ENCODE measurements at places on chromosomes 4 and X.

DNA sequence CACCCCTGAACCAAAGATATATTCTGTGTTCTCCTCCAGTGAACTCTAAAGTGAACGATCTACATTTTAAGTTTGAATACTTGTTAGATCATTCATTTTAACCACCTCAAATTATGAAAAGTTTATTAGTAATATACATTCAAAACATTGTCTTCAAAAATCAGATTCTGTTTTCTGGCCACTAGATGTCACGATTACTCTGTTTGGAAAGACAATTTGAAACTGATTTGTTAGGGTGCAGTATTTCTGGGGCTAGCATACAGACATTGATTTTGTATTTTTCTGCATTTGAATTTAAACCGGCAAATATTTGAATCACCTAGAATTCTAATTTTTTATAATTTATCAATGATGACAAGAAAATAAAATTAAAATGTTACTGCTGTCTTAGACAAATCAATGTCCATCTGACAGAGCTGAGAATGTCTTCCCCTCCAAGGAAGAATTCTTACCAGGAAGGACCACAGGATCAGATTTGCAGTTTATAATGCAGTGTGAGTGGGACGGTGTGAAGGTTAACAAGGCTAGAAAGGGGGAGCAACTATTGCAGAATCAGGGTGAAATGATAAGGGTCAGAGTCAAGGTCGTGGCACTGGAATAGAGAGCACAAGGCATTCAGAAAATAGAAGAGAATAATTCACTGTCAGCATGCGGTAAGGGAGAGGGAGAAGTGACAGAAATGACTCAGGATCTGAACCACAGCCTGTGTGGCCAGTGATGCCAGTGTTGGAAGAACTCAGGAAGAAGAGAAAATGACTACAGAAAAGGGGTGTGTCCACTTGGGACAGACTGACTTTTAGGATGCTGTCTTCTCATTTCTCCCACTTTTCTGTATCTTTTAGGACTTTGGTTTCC, 91.6 kb downstream of the ANXA10 start:
- DNase-seq: no peak

- DNase-seq: no peak
Observed at GRCh38 chr4:56668267-56668666, 12.8 kb downstream of the HOPX start.

- DNase-seq: no peak
Observed at GRCh38 chr4:129565214-129565613, 469.3 kb downstream of the C4orf33 start.

- no peak for DNase-seq
Observed at GRCh38 chr4:93775551-93775950, 53.0 kb upstream of the ATOH1 start.

DNA sequence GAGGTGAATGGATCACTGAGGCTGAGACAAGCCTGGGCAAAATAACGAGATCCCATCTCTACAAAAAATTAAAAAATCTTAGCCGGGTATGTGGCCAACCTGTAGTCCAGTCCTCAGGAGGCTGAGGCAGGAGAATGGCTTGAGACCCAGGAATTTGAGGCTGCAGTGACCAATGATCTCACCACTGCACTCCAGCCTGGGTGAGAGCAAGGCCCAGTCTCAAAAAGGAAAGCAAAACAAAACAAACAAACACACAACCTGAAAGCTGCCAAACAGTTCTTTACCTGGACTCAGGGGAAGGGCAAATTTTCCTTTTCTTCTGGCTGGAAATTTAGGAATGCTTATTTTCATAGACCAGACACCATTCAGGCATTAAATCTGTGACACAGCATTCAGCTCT, 163.1 kb upstream of the FAT1 start:
- DNase-seq: no peak

DNA sequence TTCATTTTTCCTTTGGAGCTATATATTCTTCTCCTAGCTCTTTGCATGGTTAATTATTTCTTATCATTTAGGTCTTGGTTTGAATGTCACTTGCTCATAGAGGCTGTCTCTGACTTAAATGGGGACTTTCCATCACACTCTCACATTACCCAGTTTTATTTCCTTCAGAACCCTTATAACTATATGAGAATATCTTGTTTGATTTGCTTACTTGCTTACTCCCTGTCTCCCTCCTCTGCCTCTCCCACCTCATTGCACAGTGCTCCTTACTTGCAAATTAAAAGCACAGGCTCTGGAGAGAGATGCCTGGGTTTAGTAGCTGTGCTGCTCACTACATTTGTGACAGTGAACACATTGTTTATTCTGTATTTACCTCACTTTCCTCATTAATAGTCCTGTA, 174.6 kb downstream of the SOWAHB start:
- DNase-seq: no peak

- DNase-seq: no peak
Observed at GRCh38 chrX:5113128-5113527, 1115.5 kb downstream of the NLGN4X start.

DNA sequence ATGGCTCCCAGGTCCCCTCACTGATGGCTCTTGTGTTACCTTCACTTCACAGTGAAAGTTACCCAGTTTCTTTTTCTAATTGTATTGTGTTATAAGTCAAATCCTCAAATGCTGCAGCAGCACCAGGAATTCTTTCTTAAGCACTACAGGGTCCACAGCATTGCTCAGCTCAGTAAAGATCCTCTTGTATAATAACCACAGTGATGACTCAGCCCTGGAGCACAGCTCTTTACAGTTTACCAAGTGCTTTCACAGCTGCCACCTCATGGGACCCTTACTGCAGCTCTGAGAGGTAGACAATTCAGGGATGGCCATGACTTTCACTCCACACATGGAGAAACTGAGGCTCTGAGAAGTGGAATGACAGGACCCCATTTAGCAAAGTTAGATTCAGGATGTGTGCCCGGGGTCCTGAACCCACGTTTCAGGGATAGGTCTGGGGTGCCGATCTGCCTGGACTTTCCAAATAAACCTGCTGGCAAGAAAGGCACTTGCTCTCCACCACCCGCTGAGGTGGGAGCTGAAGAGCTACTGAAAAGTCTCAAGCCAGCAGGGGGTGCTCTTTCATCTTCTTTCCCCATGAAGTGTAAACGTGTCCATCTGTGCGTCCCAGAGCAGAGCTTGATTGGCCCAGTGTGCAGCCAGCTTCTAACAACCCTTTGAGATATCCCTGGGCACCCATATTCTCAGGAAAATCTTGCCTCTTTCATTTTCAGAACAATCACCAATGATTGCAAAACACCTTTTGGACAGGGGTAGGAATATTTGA, 35.7 kb upstream of the GABRQ start:
- DNase-seq: no peak

DNA sequence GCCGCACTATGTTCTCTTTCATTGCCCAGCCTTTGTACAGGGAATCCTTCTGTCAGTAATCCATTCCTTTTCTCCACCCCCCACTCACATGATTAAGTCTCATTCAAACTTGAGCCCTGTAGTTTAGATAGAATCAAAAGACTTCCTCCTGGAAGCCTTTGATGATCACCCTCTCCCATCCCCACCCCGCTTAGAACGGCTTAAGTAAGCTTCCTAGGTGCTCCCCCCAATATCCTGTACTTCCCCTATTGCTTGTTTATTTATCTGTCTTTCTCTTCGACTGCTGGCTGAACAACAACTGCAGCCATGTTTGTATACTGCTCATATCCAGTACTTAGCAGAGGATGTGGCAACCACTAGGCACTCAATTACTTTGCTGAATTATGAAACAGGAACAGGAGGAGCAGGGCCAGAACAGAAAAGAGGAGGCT, 38.5 kb upstream of the GPC3 start:
- no peak for DNase-seq

DNA sequence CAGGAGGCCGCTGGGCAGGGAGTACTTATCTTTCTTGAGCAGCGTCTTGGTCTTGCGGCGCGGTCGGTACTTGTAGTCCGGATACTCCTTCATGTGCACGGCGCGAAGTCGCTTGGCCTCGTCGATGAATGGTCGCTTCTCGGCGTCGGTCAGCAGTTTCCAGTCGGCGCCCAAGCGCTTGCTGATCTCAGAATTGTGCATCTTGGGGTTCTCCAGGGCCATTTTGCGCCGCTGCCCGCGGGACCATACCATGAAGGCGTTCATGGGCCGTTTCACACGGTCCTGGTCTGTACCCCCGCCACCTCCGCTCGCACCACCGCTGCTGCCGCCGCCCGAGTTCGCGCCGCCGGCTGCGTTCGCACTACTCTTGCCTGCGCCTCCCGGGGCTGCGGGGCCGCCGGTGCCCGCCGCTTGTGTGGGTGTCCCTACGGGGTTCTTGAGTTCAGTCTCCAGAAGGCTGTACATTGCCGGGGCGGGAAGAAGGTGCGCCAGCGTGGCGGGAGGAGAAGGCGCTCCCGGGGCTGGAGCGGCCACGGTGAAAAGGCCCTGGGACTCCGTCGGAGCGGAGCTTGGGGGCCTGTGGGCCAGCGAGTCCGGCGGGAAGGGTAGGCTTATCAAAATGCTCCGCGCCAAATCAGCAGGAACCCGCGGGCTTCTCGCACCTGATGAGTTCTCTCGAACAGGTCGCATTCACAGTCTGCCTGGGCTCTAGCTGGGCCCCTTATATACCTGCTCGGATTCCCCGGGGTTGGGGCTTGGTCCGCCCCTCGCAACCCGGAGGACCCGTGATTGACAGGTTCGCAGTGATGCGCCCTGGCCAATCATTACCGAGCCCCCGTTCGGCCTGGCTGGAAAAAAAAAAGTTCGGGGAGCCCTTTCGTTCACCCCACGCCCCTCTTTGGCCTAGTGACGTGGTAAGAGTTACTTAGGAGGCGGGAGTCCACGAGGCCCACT, at the start of gene SOX3:
SOX3 (minus strand) TSS at position 699 of the 954 bp plus-strand sequence; CDS start at position 690, 9 bp downstream.
- no peak for DNase-seq

DNA sequence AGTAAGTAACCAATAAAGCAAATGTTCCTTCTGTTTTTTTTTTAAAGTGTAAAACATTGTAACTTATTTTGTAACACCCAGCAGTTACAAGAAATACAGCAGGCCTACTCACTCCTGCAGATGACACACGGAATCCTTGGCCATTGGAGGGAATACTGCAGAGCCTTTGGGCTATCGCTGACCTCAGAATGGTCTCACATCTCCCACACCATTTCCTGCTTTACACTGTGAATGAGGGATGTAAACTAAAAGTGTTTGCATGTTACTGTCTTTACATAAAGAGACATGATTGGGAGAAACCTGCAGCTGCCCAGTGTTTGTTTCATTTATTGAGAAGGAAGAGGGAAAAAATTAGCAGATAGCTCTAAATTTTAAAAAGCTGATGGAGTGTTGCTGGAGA, 64.1 kb downstream of the USP46 start:
- DNase-seq: no peak

GRCh38 chrX:120380699-120381098, 18.8 kb downstream of the ATP1B4 start:
- DNase-seq: no peak

GRCh38 chr4:109989044-109989443, 76.4 kb downstream of the EGF start:
- DNase-seq: no peak
